IMR-90 (cell line): ENCODE measurements at places on chromosomes 5 and 9.

- no peak for DNase-seq
Measured at GRCh38 chr9:123832858-123833650, 96.9 kb downstream of the DENND1A start.

GRCh38 chr5:55372130-55372925 is 64.5 kb downstream of the MTREX start:
- no peak for DNase-seq

- peak; percentile 54 for DNase-seq
Measured at GRCh38 chr5:139147483-139148087, 50.6 kb downstream of the SIL1 start.

DNA sequence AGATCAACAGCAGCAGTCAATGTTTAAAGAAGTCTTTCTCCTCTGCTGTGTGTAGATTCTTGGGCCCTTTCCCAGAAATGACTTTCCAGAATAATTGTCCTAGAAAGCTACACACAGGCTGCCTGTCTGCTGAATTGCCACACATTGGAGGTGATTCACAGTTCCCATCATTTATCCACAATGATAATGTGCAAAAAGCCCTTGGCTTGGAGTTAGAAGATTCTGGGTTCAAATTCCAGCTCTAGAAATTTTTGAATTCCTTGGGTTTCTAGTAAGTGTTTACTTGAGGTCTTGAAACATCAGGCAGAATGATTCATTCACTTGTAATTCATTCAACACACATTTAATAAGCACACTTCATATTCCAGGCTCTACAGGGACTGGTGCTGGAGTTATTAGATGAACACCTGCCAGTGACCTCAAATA is 28.6 kb upstream of the EPB41L4B start:
- DNase-seq, result peak; percentile 89

DNA sequence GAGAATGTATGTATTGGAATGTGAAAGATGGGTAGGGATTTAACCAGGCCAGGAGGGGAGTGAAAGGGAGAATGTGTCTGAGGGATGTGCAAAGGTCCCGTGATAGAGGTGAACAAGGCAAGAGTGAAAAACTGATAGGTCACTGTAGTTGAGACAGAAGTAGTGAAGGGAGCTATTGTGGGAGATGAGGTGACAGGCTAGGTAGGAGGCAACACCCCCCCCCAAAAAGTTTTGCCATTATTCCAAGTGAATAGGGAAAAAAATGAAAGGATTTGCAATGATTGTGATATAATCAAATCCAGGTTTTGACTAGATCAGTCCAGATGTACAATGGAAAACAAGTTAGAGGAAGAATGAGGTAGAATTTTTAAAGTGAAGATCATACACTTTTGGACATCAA is 136.6 kb upstream of the GPR151 start:
- DNase-seq, result no peak

- DNase-seq, result peak; percentile 20
Measured at GRCh38 chr9:87167582-87167981, 220.3 kb upstream of the GAS1 start.

GRCh38 chr9:135880438-135880837 is 26.9 kb downstream of the CAMSAP1 start:
- DNase-seq, result no peak
